ENCODE measurements at places on chromosomes 2 and 18. TPM values are rescaled to one million over a fixed set of nuclear protein-coding genes. Genes with fewer than 3 reads are reported as not detected.

- no peak for DNase-seq
These were observed 818.8 kb upstream of the GYPC start for GRCh38 chr2:125837128-125837527.

- DNase-seq = peak; percentile 28
These were observed 213.4 kb downstream of the CDCA7 start for GRCh38 chr2:173568054-173568453.

- DNase-seq = peak; percentile 58
These were observed 40.4 kb downstream of the TMEM18 start for GRCh38 chr2:636641-637405.

The ADCYAP1 gene
- total RNA-seq = not detected

The EVX2 gene
- total RNA-seq = not detected

Data from A172 (cell line).